ENCODE measurements at places on chromosomes 7 and 10. TPM values are rescaled to one million over a fixed set of nuclear protein-coding genes. Genes with fewer than 3 reads are reported as not detected.

GRCh38 chr10:123804716-123805115 is 86.9 kb downstream of the CPXM2 start:
- no peak overlapping the region for H3K27ac ChIP-seq
- H3K4me1 ChIP-seq, result no peaks in the 10 kb centered on the region
- H3K4me3 ChIP-seq, result no peak overlapping the region

DNA sequence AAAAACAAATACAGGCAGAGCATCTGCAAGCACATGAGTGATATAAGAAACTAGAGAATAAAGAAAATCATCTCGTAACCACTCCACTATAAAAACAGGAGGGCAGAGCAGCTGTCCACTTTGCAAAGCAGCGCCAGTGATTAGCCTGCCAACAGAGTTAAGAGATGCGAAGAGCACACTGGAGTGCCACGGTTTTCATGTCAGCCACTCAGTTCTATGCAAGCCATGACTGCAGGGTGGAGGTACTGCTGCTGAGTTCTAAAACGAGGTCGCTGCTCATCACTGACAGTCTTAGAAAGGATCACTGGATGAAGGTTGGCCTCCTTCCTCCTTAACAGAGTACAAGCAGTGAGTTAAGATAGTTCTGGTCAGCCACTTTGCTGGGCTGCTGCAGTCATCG is 58.5 kb downstream of the FGFR2 start:
- no peaks in the 10 kb centered on the region for H3K4me1 ChIP-seq
- H3K4me3 ChIP-seq, result no peak overlapping the region
- no peaks in the 10 kb centered on the region for H3K27me3 ChIP-seq
- DNase-seq, result no peak
- H3K36me3 ChIP-seq, result no peaks in the 10 kb centered on the region

DOCK1 gene
- 13.0 TPM for total RNA-seq

DNA sequence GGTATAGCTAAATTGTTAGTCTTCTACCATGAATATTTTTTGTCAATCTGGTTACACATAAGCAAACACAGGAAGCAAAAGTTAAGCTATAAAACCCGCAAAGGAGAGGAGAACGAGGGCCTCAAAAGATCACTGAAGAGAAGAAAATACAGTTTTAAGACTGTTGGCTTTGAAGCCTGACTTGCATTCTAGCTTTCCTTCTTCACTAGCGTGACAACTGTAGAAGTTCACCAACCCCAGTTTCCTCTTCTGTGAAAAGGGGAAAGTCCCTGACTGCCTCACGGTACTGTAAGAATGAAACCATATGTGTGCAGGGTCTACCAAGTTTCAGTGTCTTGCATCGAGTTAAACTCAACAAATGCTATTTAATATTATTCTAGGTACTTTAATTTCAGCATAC is 7.5 kb upstream of the LRRN3 start:
- no peak overlapping the region for H3K27ac ChIP-seq
- no peaks in the 10 kb centered on the region for H3K4me1 ChIP-seq
- H3K4me3 ChIP-seq, result no peak overlapping the region
- no peaks in the 10 kb centered on the region for H3K36me3 ChIP-seq
- no peak for DNase-seq

ZCCHC24 gene
- 85.9 TPM for total RNA-seq

RAMP3 gene
- 77.2 TPM for total RNA-seq

- H3K27ac ChIP-seq, result peak overlapping the region; percentile 90
- DNase-seq, result no peak
- no peaks in the 10 kb centered on the region for H3K27me3 ChIP-seq
- H3K4me1 ChIP-seq, result peaks cover 74% of the 10 kb centered on the region
These were observed 3.2 kb downstream of the DENND2A start for GRCh38 chr7:140637400-140637799.

DNA sequence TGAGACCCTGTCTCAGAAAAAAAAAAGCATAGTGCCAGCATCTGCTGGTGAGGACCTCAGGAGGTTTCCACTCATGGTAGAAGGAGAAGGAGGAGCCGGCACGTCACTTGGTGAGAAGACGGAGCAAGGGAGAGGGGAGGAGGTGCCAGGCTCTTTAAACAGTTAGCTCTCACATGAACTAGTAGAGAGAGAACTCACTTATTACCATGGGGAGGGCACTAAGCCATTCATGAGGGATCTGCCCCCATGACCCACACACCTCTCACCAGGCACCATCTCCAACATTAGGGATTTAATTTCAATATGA is 62.9 kb upstream of the VKORC1L1 start:
- DNase-seq, result no peak
- H3K36me3 ChIP-seq, result no peaks in the 10 kb centered on the region
- no peaks in the 10 kb centered on the region for H3K27me3 ChIP-seq
- H3K4me1 ChIP-seq, result no peaks in the 10 kb centered on the region
- H3K4me3 ChIP-seq, result no peak overlapping the region
- no peak overlapping the region for H3K27ac ChIP-seq

- no peak for DNase-seq
- H3K4me3 ChIP-seq, result no peak overlapping the region
- no peak overlapping the region for H3K27ac ChIP-seq
- no peaks in the 10 kb centered on the region for H3K27me3 ChIP-seq
These were observed 364.0 kb downstream of the REEP3 start for GRCh38 chr10:63885156-63885555.

- no peak overlapping the region for H3K4me3 ChIP-seq
- H3K27ac ChIP-seq, result no peak overlapping the region
- H3K36me3 ChIP-seq, result no peaks in the 10 kb centered on the region
- H3K27me3 ChIP-seq, result no peaks in the 10 kb centered on the region
- H3K4me1 ChIP-seq, result no peaks in the 10 kb centered on the region
These were observed 52.5 kb upstream of the LEP start for GRCh38 chr7:128188396-128189230.

C10orf95 gene
- not detected for total RNA-seq

- peak; percentile 9 for DNase-seq
- H3K4me3 ChIP-seq, result no peak within 1 kb of the TSS
- peaks cover 42% of the 10 kb centered on the region for H3K4me1 ChIP-seq
- peaks cover 15% of the 10 kb centered on the region for H3K27me3 ChIP-seq
- no peaks in the 10 kb centered on the region for H3K36me3 ChIP-seq
These were observed at the start of gene CYP26A1 for GRCh38 chr10:93073539-93074146. TSS of gene CYP26A1 (plus strand) at chr10:93073893. CDS start at chr10:93073935, 42 bp downstream.

GRCh38 chr10:103737735-103738367 is 117.5 kb downstream of the SH3PXD2A start:
- H3K27me3 ChIP-seq, result no peaks in the 10 kb centered on the region
- H3K4me1 ChIP-seq, result peaks cover 26% of the 10 kb centered on the region
- no peak overlapping the region for H3K27ac ChIP-seq
- no peak overlapping the region for H3K4me3 ChIP-seq

C10orf105 gene
- not detected for total RNA-seq

DNA sequence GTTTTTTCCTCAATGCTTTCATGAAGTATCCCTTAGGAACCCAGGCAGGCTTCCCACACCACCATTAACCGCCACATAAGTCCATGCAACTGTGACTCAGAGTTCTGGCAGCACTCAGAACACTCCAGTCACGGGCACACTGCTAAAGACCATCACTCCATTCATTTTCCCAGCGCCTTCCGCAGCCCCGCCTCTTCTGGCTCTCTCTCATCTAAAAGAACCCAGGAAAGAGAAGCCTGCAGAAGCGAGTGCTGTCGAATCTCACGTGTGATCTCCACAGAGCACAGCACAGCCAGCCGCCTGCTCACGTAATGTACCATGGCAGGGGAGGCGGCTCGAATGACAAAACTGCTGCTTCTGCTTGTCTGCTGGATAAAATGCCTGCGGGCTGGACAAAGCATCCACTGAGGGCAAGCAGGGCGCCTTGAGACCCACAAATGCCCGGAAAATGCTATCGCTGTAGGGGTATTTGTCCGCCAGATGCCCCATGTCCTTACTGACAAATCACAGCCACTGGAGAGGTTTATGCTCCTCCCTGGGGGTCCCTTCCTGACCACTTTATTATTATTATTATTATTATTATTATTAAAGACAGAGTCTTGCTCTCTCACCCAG is 1.8 kb downstream of the PSMG3 start:
- no peak overlapping the region for H3K4me3 ChIP-seq
- no peak for DNase-seq
- H3K4me1 ChIP-seq, result peaks cover 36% of the 10 kb centered on the region
- no peaks in the 10 kb centered on the region for H3K27me3 ChIP-seq
- peaks cover 14% of the 10 kb centered on the region for H3K36me3 ChIP-seq

- H3K4me3 ChIP-seq, result no peak overlapping the region
- H3K27ac ChIP-seq, result no peak overlapping the region
- no peak for DNase-seq
- H3K36me3 ChIP-seq, result no peaks in the 10 kb centered on the region
- no peaks in the 10 kb centered on the region for H3K27me3 ChIP-seq
These were observed 889.9 kb upstream of the C7orf33 start for GRCh38 chr7:147700702-147701101.

CYP51A1 gene
- total RNA-seq, result 31.2 TPM

GRCh38 chr7:28984631-28985030 is 26.5 kb upstream of the TRIL start:
- H3K27ac ChIP-seq, result peak overlapping the region; percentile 59
- peak; percentile 80 for DNase-seq
- H3K27me3 ChIP-seq, result no peaks in the 10 kb centered on the region
- no peak overlapping the region for H3K4me3 ChIP-seq
- H3K4me1 ChIP-seq, result peaks cover 47% of the 10 kb centered on the region

LMBR1 gene
- total RNA-seq, result 33.7 TPM

MYO3A gene
- total RNA-seq, result not detected

CALCR gene
- total RNA-seq, result 0.15 TPM

DNA sequence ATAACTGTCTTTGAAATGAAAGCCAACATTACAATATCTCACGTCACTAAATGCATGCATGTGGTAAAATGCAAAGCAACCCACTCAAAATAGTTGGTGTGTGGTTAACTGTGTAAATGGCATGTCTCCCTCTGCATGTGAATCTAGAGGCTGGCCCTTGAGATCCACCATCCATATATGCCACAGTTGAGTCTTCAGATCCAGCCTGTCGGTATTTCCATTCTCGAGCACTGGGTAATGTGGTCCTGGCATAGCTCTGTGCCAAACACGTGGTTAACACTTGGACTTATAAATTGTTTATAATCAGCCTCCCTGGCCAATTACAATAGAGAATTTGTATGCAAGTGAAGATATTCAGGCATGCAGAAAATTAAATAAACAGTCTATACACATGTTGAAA is 90.3 kb downstream of the LYZL1 start:
- no peaks in the 10 kb centered on the region for H3K36me3 ChIP-seq
- no peaks in the 10 kb centered on the region for H3K4me1 ChIP-seq
- H3K4me3 ChIP-seq, result no peak overlapping the region
- DNase-seq, result no peak
- H3K27ac ChIP-seq, result no peak overlapping the region

GTF2IRD1 gene
- total RNA-seq, result 15.6 TPM

CYP2W1 gene
- total RNA-seq, result not detected

DNA sequence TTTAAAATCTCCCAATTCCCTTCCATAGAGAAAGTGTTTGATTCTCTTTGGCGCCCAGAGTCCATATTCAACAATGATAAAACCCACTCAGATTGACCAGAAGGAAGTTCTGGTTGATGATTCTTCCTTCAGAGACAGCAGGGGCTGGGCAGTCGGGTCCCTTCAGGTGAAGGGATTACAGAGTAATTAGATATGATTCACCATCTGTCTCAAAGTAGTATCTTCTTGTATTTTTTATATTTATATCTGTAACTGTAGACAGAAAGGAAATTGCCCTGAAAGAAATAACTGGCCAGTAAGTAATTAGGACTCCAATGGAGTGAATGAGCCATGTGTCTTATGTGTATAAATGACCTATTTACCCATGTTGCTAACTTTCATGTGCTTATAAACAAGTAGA is 156.0 kb downstream of the PLCE1 start:
- no peak overlapping the region for H3K4me3 ChIP-seq
- no peaks in the 10 kb centered on the region for H3K36me3 ChIP-seq
- peaks cover 8% of the 10 kb centered on the region for H3K4me1 ChIP-seq

FZD8 gene
- total RNA-seq, result 15.6 TPM
